ENCODE measurements at places on chromosomes 6 and 20.

GRCh38 chr6:17919496-17919895 is 67.9 kb downstream of the KIF13A start:
- no peak for DNase-seq

DNA sequence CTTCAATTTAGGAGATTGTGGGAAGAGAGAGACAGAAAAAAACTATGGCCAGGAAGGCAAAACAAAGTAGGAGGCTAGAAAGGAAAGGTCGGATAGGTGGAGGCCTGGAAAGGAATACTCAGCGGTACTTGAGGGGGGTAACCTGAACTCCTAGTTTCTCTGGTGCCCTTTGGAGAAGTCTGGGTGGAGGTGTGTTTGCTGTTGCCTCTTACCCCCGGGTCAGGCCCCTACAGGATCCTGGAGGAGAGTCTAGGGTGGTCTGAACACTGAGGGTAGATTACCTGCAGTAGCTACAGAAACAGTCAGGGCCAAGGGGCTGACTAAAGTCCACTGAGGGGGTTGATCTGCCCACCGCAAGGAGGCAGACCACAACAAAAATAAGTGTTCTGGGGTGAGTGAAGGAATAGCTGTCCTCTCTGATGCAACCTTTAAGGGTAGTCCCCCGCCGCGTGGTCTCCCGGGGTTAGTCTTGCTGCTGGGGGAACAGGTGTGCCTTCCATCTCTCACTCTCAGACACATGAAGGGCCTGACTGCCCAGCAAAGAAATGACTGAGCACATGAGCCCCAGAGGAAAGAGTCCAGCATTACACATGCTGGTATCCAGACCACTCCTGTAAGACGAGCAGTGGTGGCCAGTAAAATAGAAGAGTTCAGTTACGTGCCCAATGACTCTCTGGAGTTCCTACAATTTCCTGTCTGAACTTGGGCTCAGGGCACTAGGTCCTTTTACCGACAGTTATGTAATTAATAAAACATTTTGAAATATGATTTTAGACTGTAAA is 59.5 kb downstream of the MTHFD1L start:
- no peak for DNase-seq

GRCh38 chr20:62117658-62118057 is 4.6 kb upstream of the LSM14B start:
- no peak for DNase-seq

DNA sequence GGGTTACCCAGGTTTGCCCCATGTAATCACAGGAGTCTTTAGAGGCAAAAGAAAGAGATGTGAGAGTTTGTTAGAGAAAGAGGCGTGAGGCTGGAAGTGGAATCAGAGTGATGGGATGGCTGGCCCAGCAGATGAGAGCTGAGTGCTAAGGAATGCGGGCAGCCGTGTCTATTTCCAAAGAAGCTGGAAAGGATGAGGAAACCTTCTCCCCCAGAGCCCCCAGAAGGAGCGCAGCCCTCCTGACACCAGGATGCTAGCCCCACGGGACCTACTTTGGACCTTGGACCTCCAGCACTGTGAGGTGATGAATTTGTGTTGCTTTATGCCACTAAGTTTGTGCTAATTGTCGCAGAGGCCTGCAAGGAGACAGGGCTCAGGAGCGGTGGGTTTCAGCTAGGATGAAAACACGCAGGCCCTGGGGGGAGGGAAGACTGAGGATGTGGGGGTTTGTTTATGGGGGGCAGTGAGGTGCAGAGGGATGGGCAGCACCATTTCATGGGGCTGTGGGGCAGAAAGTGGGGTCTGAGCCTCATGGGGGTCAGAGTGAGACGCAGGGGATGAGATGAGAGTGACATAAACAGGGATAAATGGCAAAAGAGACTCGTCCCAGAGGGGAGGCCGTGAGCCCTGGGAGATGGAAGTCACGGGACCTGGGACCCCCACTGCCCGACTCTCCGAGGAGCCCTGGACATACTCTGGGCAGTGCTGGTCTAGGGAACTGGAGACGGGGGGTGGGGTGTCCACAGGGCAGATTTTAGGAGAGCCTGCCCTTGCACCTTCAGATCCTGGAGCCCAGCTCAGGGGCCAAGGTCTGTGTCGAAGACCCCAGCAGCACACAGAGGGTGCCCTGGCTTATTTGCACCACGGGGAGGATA is 160.2 kb downstream of the NFATC2 start:
- no peak for DNase-seq

DNA sequence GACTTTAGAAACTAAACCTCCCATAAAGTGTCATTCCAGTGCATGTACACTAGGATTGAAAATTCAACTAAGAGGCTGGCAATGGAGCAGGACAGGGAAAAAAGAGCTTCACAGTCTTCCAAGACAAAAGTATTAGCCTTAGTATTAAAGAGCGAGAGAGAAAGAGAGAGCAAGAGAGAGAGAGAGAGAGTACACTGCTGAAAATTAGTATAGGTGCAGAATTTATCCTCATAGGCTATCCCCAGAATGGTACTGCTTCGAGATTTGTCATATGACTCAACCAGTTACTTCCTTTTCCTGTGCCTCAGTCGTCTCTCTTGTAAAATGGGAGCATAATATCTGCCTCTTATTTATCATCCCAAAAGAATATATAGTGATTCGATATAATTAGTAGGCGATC is 543.2 kb upstream of the JARID2 start:
- no peak for DNase-seq

- DNase-seq, result no peak
Observed at GRCh38 chr6:100491952-100492670, 27.4 kb upstream of the SIM1 start.

GRCh38 chr6:17865798-17866725 is 121.4 kb downstream of the KIF13A start:
- DNase-seq, result peak; percentile 53

DNA sequence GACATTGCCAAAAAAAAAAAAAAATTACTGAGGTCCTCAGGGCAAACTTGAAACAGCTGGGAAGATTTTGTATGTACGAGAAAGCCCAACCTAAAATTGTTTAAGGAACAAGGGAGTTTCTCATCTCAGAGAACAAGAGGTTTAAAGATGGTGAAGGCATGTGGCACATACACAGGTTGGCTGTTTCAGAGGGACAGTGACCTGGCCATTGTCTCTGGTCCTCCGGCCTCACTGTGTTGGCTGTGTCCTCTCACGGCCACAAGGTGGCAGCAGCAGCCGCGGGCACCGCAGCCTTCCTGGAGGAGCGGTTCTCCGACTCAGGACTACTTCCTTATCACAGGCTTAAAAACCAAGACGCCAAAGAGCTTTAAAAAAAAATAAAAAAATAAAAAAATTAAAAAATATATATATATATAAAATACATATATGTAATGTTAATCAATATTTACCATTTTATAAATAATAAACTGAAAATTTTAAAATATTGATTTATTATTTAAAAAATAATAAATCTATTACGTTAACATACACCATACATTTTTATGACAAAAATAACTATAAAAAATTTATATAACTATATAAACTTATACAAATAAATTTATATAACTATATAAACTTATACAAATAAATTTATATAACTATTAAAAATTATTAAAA is 52.8 kb downstream of the GTF2H5 start:
- peak; percentile 78 for DNase-seq

DNA sequence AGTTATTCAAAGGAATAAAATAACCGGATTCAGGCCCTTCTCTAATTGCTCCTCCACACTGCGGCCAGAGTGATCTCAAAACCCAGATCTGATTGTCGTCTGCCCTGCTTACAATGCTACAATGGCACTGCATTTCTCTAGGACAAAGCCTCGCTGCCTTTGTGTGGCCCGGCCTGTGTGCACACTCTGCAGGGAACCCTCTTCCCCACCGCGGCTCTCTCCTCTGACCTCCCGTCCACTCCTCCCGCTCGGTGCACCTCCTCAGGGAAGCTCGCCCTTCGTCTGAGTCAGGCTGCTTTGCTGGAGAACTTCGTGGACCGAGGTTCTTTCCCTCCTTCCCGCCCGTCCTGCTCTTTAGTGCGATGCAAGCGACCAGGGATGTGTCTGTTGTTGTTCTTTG is 101.6 kb upstream of the SNX9 start:
- DNase-seq, result no peak

GRCh38 chr6:104134876-104135275 is 724.8 kb downstream of the HACE1 start:
- DNase-seq, result no peak

GRCh38 chr6:91476000-91476399 is 889.1 kb upstream of the MAP3K7 start:
- DNase-seq, result peak; percentile 7

Measured in HepG2 (cell line).